Stimulated activated CD8-positive, alpha-beta memory T cell treated with anti-CD3 and anti-CD28 coated beads, Interleukin-2, amount 100 ng/mL, for 1 hour (primary cell): ENCODE measurements at places on chromosomes 16 and 17.

GRCh38 chr16:30658731-30659506 lies 688 bp downstream of the FBRS start:
- no peak for DNase-seq

- DNase-seq, result no peak
These were observed 2.8 kb upstream of the NOL3 start for GRCh38 chr16:67167588-67167987.

- no peak for DNase-seq
These were observed 44.7 kb upstream of the LGALS9 start for GRCh38 chr17:27586203-27586721.

DNA sequence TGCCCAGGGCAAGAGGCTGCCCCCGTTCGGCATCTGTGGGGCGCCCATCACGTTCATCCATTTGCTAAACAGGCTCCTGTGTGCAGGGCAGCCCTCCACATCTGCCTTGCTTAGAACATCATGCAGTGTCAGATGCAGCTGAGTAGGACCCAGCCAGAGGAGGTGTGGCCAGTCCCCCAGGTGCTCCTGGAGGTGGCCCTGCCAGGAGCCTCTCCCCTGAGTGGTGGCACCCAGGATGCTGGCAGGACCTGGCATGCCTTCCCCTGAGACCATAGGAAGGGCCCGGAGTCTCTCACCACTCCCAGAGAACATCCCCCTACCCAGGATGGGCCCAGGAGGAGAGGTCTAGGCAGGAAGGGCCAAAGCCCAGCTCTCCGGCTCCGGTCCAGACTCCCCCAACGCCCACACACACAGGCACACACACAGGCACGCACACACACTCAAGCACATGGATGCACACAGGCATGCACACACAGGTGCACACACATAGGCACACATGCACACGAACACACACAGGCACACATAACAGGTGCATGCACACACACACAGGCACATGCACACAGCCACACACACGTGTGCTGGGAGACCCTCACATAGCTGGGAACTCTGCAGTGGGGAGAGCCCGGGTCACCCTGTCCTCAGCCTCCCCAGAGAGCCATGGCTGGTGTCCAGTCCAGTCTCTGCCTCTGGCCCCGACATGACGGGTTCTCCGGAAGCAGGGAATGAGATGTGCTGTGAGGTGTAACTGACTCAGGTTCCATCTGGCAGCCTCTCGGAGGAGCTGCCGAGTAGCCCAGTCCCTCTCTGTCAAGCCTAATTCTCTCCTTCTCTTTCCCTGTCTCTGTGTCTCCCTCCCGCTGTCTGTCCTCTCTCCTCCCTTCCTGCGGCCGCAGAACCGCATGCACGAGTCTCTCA lies 74.6 kb downstream of the AMFR start:
- no peak for DNase-seq

DNA sequence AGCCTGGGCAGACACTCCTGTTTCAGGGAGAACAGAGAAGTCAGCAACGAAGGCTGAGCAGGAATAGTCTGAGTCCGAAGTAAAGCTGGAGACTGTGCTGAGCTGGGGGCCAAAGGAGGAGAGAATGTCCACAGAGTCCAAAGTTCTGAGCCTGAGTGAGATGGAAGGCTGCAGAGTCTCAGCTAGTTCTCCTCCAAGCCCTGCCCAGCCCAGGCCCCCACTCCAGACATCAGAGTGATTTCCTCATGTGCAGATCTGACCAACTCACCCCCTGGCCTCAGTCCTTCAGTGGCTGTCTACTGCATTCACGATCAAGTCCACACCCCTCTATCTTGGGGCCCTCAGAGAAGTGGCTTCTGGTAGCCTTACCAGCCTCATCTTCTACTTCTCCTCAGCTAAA lies 21.6 kb downstream of the SLC13A5 start:
- DNase-seq, result no peak

GRCh38 chr17:46944931-46945330 lies 22.0 kb downstream of the GOSR2 start:
- no peak for DNase-seq

DNA sequence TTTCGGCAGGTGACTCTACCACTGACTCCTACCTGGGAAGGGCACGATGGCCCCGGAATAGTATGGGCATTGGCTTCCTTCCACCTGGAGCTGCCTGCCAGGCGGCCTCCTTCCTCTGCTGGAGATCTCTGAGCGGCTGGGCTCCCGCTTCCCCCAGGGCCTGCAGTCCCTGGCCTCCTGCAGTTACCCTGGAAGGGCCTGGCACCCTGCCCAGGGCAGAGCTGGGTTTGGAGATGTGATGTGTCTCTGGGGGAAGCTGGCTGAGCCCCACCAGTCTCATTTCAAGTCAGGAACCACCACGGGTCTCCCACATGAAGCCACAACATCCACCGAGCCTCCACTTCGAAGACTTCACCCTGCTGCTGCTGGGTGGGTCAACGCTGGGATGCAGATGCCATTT lies 97.9 kb downstream of the IRF8 start:
- DNase-seq, result no peak

DNA sequence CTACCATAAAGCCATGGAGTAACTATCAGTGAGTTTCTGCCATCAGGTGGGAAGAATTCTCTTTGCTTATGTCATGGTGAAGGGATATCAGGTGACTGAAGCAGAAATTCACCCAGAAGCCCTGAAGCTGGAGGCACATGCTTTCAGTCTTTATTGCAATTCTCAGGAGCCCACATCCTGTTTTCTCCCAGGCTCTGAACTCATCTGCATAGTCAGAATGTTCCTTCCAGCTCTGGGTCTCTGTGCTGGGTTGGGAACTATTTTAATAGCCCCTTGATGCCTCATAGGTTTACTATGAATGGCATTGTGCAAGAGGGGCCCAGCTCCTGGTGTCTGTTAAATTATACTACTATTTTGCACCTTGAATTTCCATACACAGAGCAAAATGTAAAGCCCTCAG lies 198.4 kb upstream of the SOX9 start:
- DNase-seq, result no peak

- no peak for DNase-seq
These were observed 8.6 kb downstream of the MEIOC start for GRCh38 chr17:44664867-44665266.
